ENCODE measurements at places on chromosomes 7 and 10.

GRCh38 chr10:65090991-65091390 is 1569.8 kb downstream of the REEP3 start:
- DNase-seq: no peak

- no peak for DNase-seq
Measured at GRCh38 chr7:39300276-39300675, 265.9 kb upstream of the YAE1 start.

- peak; percentile 58 for DNase-seq
Measured at GRCh38 chr10:128047351-128047750, 78.9 kb downstream of the MKI67 start.

- no peak for DNase-seq
Measured at GRCh38 chr7:117472335-117472734, 7.5 kb upstream of the CFTR start.

DNA sequence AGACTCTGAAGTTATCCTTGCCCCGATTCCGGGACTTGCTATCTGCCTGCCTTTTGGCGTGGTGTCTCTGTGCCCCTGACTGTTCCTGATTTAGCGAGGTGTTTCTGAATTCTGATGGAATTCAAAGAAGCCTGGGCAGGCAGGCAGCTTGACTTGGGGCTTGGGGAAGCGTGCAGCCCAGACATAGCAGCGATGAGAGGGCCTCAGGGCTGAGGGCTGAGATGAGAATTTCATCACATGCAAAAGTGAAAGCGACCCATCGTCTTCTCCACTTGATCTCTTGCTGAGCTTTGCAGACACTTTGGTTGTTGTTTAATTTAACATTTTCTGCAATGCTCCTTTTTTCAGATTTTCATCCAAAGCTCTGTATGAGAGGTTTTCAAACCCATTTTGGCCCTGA is 57.8 kb downstream of the TCF7L2 start:
- no peak for DNase-seq

DNA sequence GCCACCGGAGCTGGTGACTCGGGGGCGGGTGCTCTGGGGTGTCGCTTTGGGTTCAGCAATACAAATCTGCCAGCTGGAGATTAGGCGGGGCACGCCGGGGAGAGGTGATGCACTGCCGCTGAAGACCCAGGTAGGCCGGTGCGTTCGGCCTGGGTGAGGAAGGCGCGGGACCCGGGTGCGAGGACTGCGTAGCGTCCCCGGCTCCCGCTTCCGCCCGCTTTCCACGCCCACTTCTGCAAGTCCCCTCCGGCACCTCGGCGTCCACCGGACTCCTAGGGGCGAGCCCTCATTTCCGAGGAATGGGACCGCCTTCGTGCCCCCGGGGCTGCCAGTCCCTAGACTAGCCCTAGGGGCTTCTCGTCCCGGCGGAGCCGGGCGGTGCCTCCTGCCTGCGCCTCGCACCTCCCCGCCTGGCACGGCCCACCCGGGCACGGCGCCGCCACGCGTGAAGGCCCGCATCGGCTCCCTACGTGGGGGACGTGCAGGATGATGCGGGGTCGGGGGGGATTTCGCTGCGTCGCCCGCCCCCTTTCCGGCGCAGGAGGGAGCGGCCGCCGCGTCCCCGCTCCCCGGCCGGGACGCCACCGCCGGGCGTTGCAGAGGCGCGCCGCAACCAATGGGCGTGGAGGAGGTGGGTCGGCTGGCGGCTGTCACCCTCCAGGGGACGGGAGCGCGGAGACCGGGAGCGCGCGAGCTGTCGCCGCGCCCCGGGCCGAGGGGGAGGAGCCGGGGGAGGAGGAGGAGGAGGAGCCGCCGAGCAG is 40.0 kb downstream of the HK1 start:
- peak; percentile 84 for DNase-seq

DNA sequence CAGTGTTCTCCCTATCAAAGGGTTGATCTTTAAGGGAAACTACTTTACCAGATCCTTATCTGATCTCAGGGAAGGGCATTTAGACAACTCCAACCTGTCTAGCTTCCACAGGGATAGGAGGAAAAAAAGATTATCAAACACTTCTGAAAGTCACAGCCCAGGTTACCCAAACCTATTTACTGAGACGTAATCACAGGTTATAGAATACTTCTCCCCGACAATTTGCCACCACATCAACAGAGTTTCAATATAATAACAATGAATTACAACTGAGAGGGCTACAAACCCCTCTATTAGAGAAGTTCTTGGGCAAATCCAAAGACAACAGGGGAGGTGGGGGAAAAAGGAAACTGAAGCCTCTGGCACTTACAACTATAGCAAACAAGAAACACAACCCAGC is 26.3 kb downstream of the CFAP70 start:
- DNase-seq: no peak

GRCh38 chr7:127504715-127505114 is 80.7 kb downstream of the GCC1 start:
- DNase-seq: no peak

DNA sequence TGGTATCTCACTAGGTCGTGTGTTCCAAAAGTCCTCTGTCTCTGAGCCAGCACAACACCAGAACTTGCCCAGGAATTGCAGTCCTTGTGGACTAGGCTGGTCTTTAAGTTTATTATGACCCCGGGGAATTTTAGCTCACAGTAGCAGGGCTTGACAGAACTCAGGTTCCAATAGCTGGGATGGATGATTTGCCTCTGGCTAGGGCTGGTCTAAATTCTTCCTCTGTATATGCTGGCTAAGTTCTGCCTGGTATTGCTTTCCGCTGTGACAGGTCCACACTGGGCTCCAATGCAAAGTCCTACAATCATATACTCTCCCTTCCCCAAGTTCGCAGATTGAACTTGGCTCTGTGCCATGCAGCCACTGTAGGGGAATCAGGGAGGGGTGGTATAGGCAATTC is 52.5 kb downstream of the FAS start:
- DNase-seq: no peak

- DNase-seq: no peak
Measured at GRCh38 chr7:156386097-156386496, 254.5 kb upstream of the RNF32 start.

- DNase-seq: no peak
Measured at GRCh38 chr7:9945857-9946256, 1027.8 kb upstream of the PHF14 start.

- no peak for DNase-seq
Measured at GRCh38 chr10:123865350-123865749, 26.3 kb downstream of the CPXM2 start.

GRCh38 chr7:23343806-23344475 is 44.8 kb downstream of the MALSU1 start:
- no peak for DNase-seq

DNA sequence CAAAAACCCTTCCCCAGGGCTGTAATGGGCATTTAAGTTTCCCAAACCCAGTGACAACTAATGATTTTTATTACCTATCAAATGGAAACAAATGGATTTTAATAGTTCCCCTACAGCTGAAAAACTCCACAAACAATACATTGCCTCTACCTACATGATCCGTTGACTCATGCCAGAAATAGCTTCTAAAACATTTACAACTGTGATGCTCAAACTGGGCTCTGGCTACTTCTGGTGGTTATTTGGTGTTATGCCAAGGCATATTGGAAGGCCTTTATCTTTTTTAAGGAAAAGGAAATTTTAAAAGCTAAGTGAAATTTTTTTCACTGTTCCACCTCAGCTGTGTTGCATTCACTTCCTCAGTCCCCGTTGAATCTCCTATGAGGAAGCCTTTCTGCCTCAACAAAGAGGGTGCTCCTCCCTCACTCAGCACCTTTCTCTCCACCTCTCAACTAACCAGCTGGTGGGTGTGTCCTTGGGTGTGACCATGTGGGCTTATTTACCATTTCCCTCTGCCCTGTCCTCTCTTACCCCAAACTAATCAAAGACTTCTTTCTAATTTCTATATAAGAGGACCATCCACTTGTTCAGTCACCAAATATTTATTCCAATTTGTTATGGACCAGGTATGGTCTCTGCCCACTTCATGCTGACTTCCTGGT is 82.9 kb downstream of the PRTFDC1 start:
- DNase-seq: no peak

- no peak for DNase-seq
Measured at GRCh38 chr10:92278996-92279696, 11.7 kb downstream of the CPEB3 start.

DNA sequence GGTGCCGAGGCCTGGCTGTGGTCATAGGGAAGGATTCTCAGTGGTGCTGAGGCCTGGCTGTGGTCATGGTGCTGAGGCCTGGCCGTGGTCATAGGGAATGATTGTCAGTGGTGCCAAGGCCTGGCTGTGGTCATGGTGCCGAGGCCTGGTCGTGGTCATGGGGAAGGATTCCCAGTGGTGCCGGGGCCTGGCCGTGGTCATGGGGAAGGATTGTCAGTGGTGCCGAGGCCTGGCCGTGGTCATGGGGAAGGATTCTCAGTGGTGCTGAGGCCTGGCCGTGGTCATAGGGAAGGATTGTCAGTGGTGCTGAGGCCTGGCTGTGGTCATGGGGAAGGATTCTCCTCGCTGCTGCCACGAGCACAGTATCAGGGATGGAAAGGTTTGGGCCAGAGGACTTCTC is 327.3 kb downstream of the ADARB2 start:
- no peak for DNase-seq

DNA sequence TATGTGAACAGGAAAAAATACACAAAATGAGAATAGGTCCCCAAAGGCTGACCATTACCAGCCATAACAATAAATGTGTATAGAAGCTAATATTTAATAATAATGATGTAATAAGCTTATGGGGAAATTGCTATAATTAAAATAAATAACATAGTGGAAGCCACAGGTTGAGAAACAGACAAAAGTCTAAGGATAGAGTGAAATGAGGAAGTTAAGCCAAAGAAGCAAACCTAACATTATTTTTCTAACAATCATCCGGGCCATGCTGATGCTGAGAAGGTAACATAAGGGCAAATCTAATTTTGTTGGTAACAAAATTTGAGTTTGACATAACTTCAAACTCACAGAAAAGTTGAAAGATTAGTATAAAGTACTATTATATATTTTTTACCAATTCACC is 115.9 kb downstream of the MICU1 start:
- no peak for DNase-seq

DNA sequence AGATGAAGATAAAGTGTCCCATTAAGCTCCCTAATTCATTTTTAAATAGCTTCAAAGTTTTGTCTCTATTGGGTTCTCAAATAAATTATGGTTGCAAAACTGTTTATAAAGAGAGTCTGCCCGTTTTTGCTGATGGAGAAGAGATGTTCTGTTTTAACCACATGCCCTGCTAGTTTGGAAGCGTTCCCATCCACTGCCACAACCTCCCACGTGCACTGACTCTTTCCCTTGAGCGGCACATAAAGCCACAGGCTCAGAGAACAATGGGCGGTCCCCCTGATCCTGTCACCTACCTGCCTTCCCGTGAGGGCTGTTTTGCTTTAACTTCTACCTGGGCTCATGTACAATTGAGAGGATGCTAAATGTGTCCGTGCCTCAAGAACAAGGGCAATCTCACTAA is 65.5 kb downstream of the CPVL start:
- no peak for DNase-seq

- no peak for DNase-seq
Measured at GRCh38 chr10:58998924-58999713, 177.3 kb upstream of the PHYHIPL start.

DNA sequence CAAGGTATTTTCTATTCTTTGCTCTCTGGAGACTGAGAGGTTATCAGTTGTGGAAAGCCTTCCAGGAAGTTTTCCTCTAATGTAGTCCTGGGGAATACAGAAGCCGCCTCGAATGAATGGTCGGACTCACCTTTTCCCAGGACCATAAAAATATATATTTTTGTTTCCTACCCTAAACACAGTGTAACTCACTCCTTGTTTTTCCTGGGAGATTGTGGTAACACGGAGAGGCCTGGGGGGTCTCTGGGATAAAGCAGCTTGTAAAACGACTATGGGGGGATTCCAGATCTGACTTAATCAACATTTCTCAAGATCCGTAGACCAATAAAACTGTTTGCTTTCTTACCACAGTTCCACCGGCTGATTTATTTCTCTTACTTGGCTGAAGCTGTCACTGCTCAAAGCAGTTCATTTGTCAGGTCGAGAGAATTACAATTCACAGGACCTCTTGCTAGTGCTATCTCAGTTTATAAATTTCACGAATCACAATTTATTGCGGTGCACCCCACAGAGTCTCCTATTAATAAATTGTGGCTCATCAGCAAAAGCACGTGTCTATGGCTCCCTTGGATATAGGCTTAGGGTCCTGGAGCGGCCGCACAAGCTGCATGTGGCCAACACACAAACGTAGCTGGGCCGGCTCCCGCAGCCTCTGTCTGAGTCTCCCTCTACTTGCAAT is 176.3 kb upstream of the BMPER start:
- DNase-seq: no peak

GRCh38 chr10:110617425-110618229 is 26.5 kb upstream of the RBM20 start:
- no peak for DNase-seq

GRCh38 chr10:58734116-58734515 is 221.4 kb downstream of the BICC1 start:
- DNase-seq: no peak

- DNase-seq: no peak
Measured at GRCh38 chr7:83159731-83160130, 3.0 kb downstream of the PCLO start.

DNA sequence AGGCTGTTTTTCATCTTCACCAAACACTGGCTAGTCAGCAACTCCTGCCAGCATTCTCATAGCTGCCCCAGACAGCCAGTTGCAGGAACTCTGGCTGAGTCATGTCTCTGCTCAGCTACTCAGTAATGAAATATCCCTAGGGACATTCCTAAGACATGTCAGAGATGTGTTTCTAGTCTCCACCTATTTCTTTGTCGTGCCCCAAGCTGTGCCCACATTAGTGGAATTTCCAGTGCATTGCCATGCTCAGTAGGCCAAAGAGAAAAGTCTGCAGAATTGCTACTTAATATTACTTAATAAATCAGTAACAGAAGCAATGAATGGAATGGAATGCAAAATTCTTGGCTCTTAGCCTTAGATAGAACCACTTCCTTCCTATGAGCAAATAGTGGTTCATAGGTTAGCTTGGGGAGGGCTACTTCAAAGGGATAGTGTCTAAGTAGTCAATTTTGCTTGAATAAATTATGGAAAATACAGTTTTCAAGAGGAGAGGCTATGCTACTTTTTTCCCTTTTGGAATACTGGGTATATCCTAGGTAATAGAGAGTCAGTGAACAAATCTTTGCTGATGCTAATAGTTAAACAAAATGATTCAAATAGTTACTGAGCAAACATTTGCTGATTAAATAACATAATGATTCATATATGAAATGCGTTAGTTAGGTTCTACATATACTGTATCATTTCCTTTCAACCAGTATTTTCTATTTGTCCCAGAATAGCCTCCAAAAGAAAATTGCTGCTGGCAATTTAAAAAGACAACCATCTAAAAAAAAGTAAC is 23.6 kb upstream of the SEMA3C start:
- DNase-seq: no peak

- no peak for DNase-seq
Measured at GRCh38 chr7:43666938-43667337, 62.4 kb downstream of the COA1 start.

- no peak for DNase-seq
Measured at GRCh38 chr10:130485958-130486895, 350.0 kb downstream of the GLRX3 start.

- no peak for DNase-seq
Measured at GRCh38 chr10:128568041-128568440, 441.8 kb upstream of the MKI67 start.

- DNase-seq: no peak
Measured at GRCh38 chr10:70494536-70494935, 16.0 kb downstream of the PALD1 start.

All from activated naive CD8-positive, alpha-beta T cell treated with anti-CD3 and anti-CD28 coated beads, Interleukin-2, amount 50 U/mL, for 16 hours (primary cell).